ENCODE measurements at places on chromosomes 4 and X.
A peak's percentile ranks its signal among the peaks of the same experiment; 100 is the strongest.

DNA sequence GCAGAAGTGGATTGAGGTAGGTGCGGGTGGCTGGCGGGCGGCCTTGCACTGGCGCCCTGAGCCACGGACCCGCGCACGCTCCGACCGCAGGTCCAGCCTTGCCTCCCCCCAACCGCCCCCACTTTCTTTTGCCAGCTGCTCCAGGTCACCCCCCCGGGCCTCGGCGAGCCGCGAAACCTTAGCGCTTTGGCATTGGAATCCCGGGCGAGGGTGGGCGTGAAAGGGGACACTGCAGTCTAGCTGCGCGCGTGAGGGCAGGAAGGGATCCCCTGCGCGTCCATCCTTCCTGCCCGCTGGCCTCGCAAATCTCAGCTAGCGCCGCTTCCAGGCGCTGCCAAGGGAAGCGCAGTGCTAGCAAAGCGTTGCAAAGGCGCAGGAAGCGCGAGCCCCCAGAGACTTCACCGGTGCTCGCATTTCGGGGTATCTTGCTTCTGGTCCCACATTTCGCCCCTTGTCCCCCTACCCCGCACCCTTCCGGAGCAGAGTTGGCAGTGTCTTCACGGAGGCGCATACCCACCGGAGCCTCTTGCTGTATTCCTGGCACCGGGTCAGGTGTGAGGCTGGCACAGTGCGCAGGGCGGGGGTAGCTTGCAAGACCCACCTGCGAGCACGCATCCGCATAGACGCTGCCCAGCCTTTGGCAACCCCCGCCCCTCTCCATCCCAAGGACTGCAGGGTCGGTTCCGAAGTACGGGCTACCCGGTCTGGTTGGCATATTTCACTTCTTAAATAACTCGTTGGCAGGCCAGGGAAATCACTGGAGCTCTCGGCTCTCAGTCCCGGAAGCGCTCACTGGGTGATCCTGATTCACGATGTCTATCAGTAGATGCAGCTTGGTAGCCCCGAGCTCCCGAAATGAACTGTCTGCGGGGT lies 104.4 kb downstream of the UCHL1 start:
- no peak for DNase-seq

GRCh38 chr4:153081006-153081580 lies 123.2 kb upstream of the TRIM2 start:
- no peak for DNase-seq

GRCh38 chrX:71563921-71564320 lies 14.3 kb upstream of the GCNA start:
- peak; percentile 14 for DNase-seq

DNA sequence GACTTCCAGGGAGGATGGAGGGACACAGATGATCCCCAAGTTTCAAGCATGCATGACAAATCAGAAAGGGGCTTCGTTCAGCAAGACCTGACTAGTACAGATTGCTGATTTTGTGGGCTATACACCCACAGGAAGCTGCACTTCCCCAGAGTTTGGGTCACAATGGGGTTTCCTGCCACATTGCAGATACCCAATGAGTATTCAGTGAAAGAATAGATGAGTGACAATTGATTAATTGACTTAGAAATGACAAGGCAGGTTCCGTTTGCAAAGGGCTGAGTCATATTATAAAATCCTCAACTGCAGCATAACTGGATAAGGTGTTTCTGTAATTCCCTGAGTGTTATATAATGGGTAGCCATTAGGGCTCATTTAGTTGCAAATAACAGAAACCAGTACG lies 146.6 kb upstream of the TBL1X start:
- no peak for DNase-seq

All from NAMALWA (cell line).